Stimulated activated memory B cell treated with anti-CD40 and anti-IgM and Interleukin-4, amounts not matched to agents 10 μg/mL and 1 μg/mL and 100 μg/mL, for 72 hours (primary cell): ENCODE measurements at places on chromosomes 7 and 10.
A peak's percentile ranks its signal among the peaks of the same experiment; 100 is the strongest.

- no peak for ATAC-seq
Observed at GRCh38 chr7:139488810-139489209, 5.3 kb upstream of the KLRG2 start.

- ATAC-seq: peak; percentile 49
Observed at GRCh38 chr10:114822444-114823076, 980 bp downstream of the FHIP2A start.

DNA sequence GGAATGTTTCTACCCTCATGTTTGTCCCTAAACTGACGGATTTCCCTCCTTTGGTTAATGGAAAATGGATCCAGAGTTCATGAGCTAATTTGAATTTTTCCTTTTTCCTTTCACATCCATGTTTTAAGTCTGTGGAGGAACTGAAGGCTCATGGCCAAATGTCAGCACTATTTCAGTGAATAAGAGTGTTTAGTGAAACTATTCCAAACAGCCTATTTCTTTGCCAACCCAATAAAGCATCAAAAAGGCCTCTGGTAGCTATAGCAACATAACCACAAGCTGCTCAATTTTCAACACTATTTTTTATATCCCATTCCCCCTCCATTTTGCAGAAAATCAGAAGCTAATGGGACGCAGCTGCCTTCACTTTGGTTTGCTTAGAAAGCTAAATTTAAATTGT lies 1454.1 kb downstream of the GATA3 start:
- no peak for ATAC-seq

DNA sequence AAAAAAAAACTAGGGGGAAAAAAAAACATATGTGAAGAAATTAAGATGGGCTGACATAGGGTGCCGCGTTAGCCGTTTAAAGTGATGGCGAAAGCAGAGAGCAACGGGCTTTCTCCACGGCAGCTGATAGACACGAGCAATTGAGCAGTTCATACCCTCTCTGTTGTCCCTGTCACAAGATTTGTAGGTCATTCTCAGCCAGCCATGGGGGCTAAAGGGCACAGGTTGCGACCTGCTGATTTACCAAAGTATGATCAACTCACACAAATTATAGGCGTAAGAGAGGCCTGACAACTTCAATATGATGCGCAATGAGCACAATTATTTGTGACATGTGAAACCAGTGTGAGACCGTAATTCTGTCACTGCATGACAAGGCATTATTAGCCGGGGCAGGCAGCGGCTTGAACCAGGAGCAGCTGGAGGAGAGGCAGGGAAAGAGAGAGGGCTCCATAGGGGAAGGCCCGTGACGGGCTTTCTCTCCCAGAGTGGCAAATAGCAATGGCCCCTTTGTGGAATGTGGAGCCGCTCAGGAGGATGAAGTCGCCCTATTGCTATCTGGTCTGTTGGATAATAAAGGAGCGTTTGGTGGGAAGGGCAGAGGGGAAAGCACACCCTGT lies 195.1 kb upstream of the HABP2 start:
- ATAC-seq: no peak

DNA sequence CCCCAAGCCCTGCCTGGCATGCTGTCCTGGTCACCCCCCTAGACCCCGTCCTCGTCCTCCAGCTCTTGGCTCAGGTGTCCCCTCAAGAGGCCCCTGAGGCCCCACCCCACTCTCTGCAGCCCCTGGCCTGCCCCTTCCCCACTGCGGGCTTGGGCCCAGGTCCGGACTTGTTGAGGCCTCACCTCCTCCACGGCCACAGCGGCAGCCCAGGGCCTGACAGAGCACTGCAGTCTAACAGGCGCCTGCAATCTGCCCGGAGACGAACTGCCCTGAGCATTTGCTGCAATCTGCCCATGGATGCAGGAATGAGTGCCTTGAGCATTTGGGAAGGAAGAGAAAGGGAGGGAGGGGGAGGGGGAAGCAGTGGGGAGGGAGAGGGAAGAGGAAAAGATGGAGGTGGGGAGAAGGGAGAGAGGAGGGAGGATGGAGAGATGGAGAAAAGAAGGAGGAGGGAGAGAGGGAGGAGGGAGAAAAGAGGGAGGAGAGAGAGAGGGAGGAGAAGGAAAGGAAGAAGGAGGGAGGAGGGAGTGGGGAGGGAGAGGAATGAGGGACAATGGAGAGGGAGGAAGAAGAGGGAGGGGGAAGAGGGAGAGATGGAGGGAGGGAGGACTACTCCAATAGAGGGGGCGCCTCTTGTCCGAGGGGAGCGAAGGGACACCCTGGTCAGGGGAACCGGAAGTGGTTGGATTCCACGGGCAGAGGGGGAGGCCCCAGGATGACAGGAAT lies 73.9 kb downstream of the PDGFA start:
- no peak for ATAC-seq

DNA sequence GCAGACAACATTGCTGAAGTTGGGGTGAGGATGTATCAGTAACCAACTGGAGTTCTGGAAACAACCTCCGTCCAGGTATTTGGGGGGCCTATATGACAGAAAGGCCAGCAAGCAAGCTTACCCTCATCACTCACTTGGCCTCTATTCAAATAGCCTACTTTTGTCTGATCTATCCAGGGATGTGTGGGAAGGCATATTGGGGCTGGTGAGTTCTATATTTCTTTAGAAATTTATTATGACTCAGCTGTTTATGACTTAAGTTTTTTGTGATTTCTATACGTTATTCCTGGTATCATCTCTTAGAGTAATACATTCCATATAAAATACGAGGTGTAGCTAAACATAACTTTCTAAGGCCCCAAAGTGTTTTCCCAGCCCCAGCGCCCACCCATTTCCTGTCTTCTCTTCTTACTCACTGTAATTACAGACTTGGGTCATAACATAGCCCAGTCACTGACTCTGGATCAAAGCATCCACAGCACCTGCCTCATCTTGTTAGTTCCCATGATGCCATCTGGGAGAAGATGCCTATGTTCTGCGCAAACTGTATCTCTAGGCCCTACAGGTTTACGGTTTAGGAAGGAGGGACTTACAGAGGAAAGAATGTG lies 18.1 kb downstream of the GARS1 start:
- ATAC-seq: no peak

DNA sequence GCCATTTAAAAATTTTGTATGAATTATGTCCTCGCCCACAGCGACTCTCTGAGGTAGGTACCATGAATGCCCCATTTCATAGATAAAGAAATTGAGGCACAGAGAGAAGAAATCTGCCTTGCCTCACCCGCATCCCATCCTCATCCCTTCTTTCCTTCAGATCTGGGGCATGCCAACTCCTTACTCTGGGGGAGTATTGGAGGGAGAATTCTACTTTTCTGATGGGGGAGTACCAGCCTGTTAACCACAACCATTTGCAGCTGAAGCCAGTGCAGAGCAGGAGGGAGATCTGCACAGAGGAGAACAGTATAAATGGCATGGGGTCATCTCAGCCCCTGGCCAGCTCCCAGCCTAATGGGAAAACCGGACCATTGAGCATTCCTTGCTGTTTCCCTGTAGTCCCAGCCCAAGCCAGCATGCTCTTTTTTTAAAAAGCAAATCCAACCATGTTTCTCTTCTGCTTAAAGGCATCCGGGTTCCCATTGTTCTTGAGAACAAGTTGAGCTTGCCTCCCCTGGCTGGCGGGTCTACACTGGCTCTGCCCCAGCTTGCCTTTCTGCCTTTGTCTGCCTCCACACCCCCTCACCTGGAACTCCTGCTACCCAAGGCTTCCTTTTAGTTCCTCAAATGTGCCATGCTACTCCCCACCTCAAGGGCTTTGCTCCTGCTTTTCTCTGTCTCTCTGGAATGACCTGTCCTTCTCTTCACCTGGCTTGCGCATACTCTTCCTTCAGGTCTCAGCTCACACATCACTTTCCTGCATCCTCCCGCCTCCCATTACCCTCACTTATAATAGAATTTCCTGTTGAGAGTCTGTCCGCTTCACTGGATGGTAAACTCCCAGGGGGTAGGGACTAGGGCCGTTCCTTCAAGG lies 8.8 kb upstream of the ZNF503 start:
- no peak for ATAC-seq

- ATAC-seq: no peak
Observed at GRCh38 chr10:117240621-117241529, at the start of gene SLC18A2. Gene SLC18A2 (plus strand): TSS chr10:117241114. CDS start chr10:117241694, 580 bp downstream.

GRCh38 chr7:148191391-148192065 lies 399.0 kb upstream of the C7orf33 start:
- no peak for ATAC-seq

GRCh38 chr10:102230861-102231356 lies 4.8 kb downstream of the ELOVL3 start:
- peak; percentile 17 for ATAC-seq

- ATAC-seq: peak; percentile 46
Observed at GRCh38 chr10:97640868-97641811, 669 bp downstream of the PI4K2A start.

- no peak for ATAC-seq
Observed at GRCh38 chr10:32445036-32445435, 904 bp upstream of the CCDC7 start.

DNA sequence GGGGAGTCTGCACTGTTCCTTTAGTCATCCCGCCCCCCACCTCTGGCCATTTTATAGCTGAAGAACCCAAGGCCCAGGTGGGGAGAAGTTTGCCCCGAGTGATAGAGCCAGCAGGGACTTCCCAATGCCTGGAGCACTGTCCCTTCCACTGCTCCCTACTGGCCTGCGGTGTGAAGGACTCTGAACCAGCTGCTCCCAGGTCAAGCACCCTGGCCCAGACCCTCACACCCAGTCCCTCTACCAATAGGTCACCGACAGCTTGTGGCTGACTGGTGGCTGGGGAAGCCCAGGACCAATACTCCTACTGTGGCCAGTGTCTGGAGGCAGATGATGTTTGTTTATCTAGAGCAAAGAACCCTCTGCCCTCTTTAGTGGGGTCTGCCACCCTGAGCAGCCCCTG lies 167.9 kb downstream of the LCOR start:
- no peak for ATAC-seq

- no peak for ATAC-seq
Observed at GRCh38 chr10:22420787-22421517, 75.7 kb downstream of the SPAG6 start.

DNA sequence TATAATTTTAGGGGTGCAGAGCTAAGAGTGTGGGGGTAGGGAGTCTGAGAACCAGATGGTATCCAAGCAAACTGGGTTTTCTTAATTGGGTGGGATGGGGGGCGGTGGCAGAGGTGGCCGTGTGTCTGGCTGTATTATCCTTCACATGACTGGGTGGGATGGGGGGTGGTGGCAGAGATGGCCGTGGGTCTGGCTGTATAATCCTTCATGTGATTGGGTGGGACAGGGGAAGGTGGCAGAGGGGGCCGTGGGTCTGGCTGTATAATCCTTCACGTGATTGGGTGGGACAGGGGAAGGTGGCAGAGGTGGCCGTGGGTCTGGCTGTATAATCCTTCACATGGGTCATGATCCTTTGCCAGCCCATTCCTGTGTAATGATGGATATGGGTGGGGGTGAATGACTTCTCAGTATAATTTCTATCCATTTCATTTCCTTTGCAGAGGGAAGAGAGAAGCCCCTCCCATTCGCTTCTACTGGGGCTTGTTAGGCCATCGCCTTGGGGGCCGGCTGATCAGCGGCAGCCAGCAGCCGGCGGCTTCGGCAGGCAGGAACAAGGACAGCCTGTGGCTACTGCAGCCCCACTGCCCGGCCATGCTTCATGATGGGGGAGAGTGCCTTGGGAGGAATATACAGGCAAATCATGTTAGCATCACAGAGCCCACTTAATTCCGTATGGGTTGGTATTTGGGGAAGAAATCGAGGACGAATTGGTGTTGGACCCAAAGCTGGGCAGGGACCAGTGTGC lies 179.6 kb upstream of the MKI67 start:
- ATAC-seq: no peak

DNA sequence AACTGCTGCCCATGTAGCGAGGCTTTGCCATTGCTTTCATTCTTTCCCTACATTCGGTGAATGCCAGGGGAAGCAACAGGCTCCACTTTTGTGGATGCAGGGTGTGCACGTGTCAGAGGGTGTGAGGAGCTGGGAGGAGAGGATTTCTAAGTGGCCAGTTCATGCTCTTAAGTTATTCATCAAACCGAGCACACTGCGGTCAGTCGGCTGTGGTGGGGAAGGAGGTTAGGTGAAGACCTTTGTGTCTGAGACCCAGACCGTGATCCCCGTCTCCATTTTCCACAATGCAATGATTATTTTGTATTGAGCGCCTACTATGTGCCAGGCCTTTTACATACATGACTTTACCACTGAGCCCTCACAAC lies 438.6 kb upstream of the GALNT17 start:
- ATAC-seq: no peak

DNA sequence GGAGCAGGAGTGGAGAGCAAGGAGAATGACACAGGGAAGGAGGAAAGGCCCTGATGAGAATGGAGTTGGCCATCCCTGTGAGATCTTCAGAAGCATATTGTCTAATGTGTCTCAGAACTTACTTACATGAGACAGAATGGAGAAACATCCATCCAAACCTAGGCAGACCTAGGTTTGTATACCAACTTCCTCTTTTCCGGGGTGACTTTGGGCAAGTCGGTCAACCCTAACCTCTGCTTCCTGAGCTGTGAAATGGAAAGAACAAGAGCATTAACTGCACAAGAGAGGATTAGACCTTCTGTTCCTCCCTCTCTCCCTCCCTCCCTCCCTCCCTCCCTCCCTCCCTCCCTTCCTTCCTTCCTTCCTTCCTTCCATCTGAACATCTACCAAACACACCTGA lies 4.5 kb downstream of the GHRHR start:
- peak; percentile 32 for ATAC-seq

DNA sequence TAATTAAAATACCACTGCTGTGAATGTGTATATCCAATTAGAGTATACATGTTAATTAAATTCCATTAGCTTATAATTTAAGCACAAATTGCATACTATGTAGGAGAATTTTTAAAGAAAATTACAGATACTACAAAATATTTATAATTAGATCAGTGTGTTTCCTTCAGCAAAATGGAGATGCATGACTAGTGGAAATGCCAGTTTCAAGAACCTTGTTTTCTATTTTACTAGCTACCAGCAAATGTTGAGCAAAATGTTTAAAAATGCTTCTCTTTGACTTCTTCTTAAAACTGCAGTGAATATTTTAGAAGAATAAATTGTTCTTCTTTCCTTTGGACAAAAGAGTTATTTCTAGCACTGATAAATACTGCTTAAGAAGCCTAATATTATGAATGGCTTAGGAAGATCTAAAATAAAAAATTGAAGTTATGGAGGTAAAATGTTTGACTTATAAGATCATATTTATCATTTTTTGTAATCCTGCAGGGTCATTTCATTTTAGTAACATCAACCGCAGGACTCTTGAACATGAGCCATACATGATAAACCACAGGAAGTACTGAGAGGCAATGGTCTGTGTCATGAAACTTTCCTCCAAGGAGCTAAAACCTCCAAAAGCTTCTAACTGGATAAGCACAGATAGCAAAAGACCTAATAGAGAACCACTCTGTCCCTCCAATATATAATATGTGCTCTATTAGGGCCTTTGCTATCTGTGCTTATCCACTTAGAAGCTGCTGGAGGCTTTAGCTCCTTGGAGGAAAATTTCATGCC lies 1066.0 kb upstream of the CELF2 start:
- no peak for ATAC-seq

- ATAC-seq: no peak
Observed at GRCh38 chr7:3980300-3980643, 679.2 kb downstream of the SDK1 start.
